NT2/D1 (cell line): ENCODE measurements at places on chromosomes 5 and 9.
A peak's percentile ranks its signal among the peaks of the same experiment; 100 is the strongest.

DNA sequence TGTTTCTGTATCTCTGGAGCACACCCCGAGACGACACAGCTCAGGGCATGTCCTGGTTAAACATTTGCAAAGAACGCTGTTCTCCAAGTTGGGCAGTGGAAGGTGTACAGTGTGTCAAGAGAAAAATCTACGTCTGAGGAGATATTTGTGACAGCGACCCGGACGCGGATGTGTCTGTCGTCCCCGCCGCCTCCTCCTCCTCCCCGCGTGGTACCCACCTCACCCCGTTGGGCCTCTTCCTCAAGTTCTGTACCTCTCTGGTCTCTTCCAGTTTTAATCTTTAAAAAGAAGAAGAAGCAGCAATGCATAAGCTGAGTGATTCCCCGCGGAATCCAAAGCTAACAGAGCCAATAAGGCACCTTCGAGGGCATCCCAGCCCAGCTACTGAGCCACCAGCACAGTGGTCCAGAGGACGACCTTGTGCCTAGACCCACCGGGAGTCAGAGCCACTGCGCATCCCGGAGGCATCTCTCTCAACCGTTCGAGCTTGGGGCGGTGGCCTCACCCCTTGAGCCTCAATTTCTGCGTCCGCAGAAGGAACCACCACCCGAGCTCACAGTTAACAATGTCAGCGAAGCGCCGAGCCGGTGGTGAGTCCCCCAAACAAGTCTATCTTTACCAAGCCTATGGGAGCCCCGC, 467 bp downstream of the C9orf78 start:
- no peak for DNase-seq

- DNase-seq: no peak
These were observed 45.6 kb downstream of the SLC6A7 start for GRCh38 chr5:150235500-150235854.

GRCh38 chr5:27242258-27242626, 203.9 kb upstream of the CDH9 start:
- no peak for DNase-seq

- DNase-seq: no peak
These were observed at the start of gene TJP2 for GRCh38 chr9:69173891-69174615. TJP2 (plus strand) TSS chr9:69174277; CDS start chr9:69174373, 96 bp downstream.

- no peak for DNase-seq
These were observed 120.0 kb upstream of the CDKN2B start for GRCh38 chr9:22129133-22129532.

DNA sequence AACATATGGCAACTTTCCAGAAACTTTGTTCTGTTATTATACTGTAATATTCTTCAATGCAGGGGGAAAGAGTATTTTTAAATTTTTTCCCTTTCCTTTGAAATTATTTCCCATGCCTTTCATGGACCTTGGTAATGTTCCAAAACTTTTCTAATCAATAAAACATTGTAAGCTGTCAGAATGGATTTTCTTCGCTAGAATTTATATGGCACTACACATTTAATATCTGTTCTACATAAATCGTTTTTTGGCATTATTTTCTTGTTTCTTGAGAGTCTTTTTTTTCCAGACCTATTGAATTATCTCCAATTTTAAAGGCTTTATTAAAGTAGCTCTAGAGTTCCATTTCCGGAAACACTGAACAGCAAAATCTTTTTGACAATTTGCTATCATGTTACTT, 249.0 kb downstream of the TMEM167A start:
- no peak for DNase-seq

DNA sequence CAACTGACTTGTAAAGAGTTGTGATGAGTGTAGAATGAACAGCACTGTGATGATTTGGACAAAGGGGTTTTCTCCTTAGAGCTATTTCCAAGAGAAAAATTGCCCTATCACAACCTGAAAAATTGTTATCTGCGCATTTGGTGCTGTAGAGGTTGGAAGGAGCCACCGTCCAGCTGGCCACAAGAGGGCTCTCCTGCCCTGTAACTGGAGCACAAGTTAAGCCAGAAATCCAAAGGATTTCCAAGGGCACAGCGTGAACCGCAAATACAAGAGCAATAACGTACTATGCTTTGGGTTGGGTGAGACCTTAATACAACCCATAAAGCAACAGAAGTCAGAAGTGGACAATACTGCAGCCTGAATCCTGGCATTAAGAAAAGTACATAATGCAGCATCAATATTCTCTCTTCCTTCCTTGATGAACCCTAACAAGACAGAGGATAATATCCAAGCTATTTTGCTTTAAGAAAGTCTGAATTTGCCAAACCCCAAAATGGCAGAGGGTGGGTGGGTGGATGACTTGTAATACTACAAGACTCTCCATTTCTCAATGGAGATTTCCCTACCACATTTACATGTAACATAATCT, 56.8 kb upstream of the SMIM32 start:
- DNase-seq: peak; percentile 51

- no peak for DNase-seq
These were observed 21.3 kb downstream of the NR6A1 start for GRCh38 chr9:124749781-124750180.

DNA sequence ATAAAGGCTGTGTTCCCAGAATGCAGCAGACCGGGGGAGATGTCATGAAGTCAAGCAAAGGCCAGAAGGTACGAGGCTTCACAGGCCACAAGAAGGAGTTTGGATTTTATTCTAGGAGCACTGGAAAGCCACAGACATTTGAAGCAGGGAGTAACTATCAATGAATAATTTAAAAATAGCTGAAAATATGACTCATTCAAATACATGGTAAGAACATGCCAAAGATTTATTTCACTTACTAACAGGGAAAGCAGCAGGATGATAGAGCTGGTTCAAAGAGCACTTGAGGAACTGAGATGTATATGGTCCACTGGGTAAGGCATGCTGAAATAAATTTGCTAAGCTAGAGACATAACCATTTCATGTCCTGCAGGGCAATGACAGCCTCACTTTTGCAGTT, 53.2 kb downstream of the MSX2 start:
- no peak for DNase-seq

DNA sequence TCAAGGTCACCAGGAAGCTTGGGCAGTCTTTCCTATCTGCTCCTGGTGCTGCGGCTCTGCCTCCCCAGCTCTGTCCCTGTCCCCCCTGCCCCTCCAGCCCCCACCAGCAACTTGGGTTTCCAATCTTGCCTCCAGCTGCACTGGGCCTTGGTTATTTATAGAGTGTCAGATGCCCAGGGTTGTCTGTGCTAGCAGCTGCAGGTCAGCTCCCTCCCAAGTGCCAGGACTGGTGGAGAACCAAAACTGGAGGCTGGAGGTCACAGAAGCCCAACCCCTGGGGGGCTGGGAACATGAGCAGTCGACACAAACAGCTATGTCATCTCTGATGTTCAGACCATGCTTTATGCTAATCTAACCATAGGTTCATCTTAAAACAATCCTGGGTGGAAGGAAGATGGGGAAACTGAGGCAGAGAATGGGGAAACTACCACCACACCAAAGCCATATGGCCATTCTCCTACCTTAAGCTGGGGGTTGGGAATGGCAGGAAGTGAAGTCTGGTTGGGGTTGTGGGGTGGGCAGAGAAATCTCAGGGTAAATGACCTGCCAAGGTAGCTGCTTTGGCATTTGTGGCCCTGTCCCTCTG, 1.7 kb downstream of the TPM2 start:
- DNase-seq: no peak

GRCh38 chr9:35577486-35577885, 27.6 kb upstream of the TESK1 start:
- DNase-seq: no peak

GRCh38 chr5:169013846-169014245, 287.1 kb downstream of the SLIT3 start:
- DNase-seq: no peak

DNA sequence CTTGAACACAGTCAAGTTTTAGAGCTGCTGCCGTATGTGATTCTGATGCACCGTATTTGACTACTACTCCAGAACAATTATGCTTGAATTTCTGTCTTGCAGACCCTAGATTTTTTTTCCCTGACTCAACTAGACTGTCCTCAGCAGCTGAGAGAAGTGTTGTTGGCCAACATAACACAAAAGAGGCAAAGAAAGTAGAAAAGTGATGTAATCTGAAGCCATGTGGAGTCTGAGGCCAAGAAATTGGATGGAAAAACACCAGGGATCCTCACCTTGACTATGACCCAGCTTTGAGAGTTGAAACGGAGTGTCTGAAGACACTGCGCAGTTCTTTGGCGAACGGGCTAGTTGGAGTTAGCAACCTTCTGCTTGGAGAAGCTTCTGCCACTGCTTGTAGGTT, 36.3 kb upstream of the FGF1 start:
- no peak for DNase-seq

GRCh38 chr5:38556599-38557307, at the start of gene LIFR:
LIFR (minus strand) TSS chr5:38556646; CDS start chr5:38530647, 25,999 bp downstream.
- DNase-seq: peak; percentile 55

- DNase-seq: no peak
These were observed 78.1 kb upstream of the UNC5A start for GRCh38 chr5:176732306-176732705.

GRCh38 chr9:123657099-123657498, 272.8 kb downstream of the DENND1A start:
- DNase-seq: no peak

DNA sequence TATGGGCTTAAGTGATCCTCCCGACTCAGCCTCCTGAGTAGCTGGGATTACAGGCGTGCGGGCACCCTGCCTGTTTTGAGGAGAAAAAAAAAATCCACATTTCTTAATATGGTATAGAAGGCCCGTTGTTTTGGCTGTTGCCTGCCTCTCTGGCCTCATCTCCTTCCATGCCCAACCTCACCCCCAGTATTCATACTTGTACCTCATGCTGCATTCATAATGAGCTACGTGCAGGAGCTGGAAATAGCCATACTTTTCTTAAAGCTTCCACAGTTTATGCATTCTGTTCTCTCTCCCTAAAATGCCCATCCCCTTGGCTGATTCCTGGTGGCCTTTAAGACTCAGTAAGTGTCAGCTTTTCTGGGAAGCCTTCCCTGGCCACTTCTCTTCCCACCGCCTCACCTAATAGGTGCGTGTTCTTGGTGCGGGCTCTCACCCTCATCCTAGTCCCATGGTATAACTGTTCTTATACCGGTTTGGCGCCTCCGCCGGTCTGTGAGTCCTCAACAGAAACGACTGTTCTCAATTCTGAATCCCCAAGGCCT, 2.1 kb upstream of the TPM2 start:
- no peak for DNase-seq

DNA sequence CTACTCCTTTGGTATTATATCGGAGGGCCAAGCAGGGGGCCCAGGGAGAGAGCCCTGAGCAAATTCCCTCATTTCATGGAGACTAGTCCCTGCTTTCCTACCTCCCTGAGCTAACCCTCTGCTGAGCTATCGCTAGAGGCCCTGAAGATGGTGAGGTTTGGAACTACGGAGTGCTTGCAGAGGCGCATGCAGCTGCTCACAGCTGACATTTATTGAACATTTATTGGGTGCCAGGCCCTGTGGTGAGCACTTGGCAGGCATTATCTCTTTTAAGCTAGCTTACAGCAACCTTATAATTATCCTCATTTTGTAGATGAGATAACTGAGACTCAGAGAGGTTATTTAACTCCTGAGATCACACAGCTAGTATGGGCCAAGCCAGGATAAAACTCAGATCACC, 9.8 kb downstream of the FAT2 start:
- no peak for DNase-seq

- DNase-seq: peak; percentile 52
These were observed 15.8 kb downstream of the CWC27 start for GRCh38 chr5:64784451-64785025.

- DNase-seq: no peak
These were observed 143.6 kb downstream of the LHFPL2 start for GRCh38 chr5:78504704-78505677.

DNA sequence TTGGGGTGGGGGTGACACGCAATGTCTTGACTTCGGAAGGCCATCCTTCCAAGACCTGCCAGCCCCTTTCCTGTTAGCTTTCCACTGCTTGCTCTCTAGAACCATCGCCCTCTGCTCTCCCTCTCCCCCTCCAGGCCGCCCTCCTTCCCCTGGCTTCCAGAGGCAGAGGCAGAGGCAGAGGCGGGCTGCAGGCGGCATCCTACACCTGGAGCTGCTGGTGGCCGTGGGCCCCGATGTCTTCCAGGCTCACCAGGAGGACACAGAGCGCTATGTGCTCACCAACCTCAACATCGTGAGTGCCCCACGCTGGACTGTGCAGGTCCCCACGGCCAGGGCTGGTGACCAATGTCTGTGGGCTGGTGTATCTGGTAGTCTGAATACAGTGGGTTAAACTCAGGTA, 2.0 kb downstream of the ADAMTS13 start:
- DNase-seq: no peak

- no peak for DNase-seq
These were observed 1.9 kb downstream of the ANKH start for GRCh38 chr5:14869668-14870164.

GRCh38 chr5:97229688-97230285, 46.7 kb upstream of the RIOK2 start:
- no peak for DNase-seq

DNA sequence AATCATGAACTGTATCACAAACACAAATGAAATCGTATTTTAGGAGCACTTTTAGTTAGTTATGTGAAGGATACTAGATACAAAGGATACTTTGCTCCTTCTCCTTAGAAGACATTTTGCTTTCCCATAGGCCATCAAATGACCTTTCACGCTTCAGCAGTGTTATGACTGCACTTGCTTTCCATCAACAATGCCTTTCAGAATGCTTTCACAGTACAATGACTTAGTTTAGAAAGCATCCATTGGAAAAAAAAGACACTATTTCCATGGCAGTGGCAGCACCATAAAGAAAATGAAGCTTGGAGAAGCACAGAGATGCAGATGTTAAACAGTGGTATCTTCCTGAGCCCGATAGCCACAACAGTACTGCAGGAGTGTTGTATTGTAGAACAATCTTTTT, 203.9 kb downstream of the PCSK1 start:
- no peak for DNase-seq

- DNase-seq: no peak
These were observed 62.8 kb downstream of the RGS3 start for GRCh38 chr9:113526231-113526746.

GRCh38 chr9:22395687-22396141, 50.9 kb upstream of the DMRTA1 start:
- DNase-seq: no peak

- no peak for DNase-seq
These were observed 3.6 kb downstream of the CEP78 start for GRCh38 chr9:78239506-78239905.

GRCh38 chr9:134056483-134057306, 11.1 kb downstream of the BRD3 start:
- DNase-seq: no peak

DNA sequence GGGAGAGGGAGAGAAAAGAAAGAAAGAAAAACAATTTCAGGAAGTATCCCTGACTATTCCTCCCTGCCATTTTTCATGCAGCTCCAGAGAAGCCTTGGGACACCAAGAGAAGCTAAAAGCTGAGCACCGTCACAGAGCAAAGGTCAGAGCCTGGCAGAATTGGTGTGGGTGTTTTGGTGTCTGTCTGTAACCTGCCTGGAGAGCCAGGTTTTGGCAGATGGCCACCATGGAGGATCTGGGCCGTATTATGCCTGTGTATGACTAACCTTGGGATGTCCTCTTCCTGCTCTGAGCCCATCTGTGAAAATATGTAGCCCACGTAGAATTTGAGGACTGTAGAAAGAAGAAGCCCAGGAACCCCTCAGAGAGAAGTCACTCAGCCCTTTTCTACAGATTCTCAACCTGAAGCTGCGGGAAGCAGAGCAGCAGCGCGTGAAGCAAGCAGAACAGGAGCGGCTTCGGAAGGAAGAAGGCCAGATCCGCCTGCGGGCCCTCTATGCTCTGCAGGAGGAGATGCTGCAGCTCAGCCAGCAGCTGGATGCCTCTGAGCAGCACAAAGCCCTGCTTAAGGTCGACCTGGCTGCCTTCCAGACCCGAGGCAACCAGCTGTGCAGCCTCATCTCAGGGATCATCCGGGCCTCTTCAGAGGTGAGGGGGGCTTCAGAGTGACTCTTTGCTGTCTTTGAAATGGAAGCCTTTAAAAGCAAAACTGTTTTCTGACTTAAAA, 18.8 kb downstream of the GLE1 start:
- peak; percentile 48 for DNase-seq
